Activated T-helper 2 cell treated with anti-CD3 and anti-CD28 coated beads, Interferon-gamma antibody, Interleukin-2, Interleukin-4, amounts not matched to agents 10 μg/mL and 5 μg/mL and 100 μg/mL, durations not matched to agents 14 hours and 24 hours and 36 hours (primary cell): ENCODE measurements at places on chromosomes 2 and 18. TPM values are rescaled to one million over a fixed set of nuclear protein-coding genes. Genes with fewer than 3 reads are reported as not detected.

GATA6 gene
- not detected in 2 replicates for total RNA-seq

FOXD4L1 gene
- 0.14 and 0.30 TPM in 2 replicates for total RNA-seq

CXCR1 gene
- not detected in 2 replicates for total RNA-seq

DNA sequence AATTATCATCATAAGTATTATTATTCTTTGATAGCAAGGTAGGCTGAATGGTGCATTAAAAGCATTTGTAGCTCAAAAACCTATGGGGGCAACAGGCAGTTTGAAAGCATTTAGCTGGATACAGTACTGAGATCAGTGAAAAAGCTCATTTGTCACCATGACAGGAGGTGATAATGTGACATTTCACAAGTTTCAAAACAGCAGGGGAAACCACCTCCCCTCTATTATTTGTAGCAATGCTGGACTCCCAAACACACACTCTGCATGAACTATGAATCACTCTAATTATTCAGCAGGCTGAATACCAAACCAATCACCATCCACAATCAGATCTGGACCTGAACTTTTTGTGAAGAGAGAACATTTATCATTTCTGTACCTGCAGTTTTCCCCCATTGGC lies 63.4 kb downstream of the MYO5B start:
- no peak for DNase-seq
- no peak overlapping the region for H3K4me3 ChIP-seq
- peaks cover 5% of the 10 kb centered on the region for H3K4me1 ChIP-seq
- H3K27me3 ChIP-seq = peaks cover 17% of the 10 kb centered on the region
- H3K36me3 ChIP-seq = no peaks in the 10 kb centered on the region

GRCh38 chr18:70047931-70048603 lies 100.4 kb upstream of the CD226 start:
- no peaks in the 10 kb centered on the region for H3K27me3 ChIP-seq
- no peak for DNase-seq
- no peak overlapping the region for H3K4me3 ChIP-seq
- peaks cover 23% of the 10 kb centered on the region for H3K36me3 ChIP-seq

DNA sequence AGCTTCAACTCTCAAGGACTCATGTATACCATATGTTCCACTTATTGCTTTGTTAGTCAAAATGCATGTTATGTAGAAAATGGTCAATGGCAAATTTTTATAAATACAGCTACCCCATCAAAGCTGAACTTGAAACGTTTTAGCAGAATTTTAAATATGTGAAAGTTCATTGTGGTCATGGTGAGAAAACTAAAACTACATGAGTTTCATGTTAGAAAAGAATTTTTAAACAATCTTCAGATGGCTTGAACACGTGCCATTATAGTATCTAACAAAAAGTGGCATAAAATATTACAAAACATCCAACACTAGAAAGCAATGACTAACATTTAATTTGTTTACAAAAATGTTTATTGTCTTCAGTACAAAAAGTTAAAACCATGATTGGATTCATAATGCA lies 246.0 kb upstream of the KCNJ3 start:
- no peaks in the 10 kb centered on the region for H3K36me3 ChIP-seq
- no peak for DNase-seq
- no peak overlapping the region for H3K27ac ChIP-seq

GRCh38 chr2:61937886-61938285 lies 32.4 kb downstream of the COMMD1 start:
- no peaks in the 10 kb centered on the region for H3K4me1 ChIP-seq
- no peak for DNase-seq
- no peaks in the 10 kb centered on the region for H3K36me3 ChIP-seq
- no peak overlapping the region for H3K27ac ChIP-seq
- H3K27me3 ChIP-seq = no peaks in the 10 kb centered on the region
- H3K4me3 ChIP-seq = no peak overlapping the region

DNA sequence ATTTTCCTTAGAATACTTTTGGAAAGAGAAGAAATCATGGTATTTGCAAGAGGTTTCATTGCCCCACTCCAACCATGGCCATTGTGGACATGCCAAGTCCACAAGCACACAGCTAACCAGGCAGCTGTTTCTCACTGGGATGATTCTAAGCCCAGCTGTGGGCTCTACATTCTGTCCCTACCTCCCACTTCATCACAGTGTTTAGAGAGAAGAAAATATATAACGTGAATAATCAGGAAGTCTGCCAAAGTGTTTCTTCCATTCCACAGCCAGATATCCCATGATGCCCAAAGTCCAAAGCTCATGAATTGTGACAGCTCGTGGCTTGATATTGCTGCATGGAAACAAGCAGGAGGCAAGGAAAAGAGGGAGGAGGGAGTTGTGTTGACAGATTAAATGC lies 433.7 kb upstream of the GYPC start:
- no peak overlapping the region for H3K27ac ChIP-seq
- DNase-seq = no peak
- H3K27me3 ChIP-seq = no peaks in the 10 kb centered on the region

DNA sequence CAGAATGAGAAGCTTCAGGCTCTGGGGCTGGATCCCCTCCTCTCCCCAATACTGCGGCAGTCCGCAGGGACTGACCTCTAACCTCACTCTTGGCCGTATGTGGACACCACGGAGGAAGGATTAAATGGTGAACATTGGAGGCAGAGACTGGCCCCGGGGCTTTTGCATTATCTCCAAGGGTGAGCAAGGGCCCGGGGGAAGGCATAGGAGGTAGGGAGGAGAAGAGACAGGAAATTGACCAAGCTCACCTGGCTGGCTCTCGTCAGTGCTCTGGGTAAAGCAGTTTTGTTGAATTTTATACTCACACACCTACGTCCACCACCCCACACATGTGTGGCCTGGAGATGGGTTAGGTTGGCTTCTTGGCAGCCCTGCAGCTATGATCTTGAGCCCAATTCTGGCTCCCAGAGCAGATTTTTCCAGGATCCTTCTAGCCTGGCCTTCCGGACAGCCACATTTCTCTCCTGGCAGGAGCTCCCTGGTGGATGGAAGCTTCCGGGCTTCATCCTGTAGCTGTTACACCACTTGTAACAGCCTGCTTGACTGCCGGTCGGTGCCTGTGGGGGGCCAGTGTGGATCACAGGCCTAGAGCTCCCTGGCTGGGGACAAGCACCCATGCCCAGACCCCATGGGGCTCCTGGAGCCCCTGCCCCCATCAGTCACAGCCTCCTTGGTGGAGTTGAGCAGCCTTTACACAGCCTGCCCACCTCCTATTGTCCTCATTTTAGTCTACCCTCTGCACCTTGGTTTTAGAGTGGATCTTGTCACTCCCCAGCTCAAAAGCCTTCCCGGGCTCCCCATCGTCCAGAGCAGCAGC lies 7.6 kb downstream of the ITM2C start:
- H3K27me3 ChIP-seq = peaks cover 7% of the 10 kb centered on the region
- no peaks in the 10 kb centered on the region for H3K36me3 ChIP-seq
- H3K4me3 ChIP-seq = no peak overlapping the region
- no peak for DNase-seq

GRCh38 chr2:215028231-215028630 lies 110.2 kb downstream of the ABCA12 start:
- H3K4me1 ChIP-seq = no peaks in the 10 kb centered on the region
- H3K27me3 ChIP-seq = no peaks in the 10 kb centered on the region
- DNase-seq = no peak
- H3K36me3 ChIP-seq = no peaks in the 10 kb centered on the region
- no peak overlapping the region for H3K4me3 ChIP-seq

GRCh38 chr2:21452263-21452662 lies 328.5 kb downstream of the TDRD15 start:
- H3K27ac ChIP-seq = no peak overlapping the region
- no peaks in the 10 kb centered on the region for H3K27me3 ChIP-seq
- H3K36me3 ChIP-seq = no peaks in the 10 kb centered on the region

DNA sequence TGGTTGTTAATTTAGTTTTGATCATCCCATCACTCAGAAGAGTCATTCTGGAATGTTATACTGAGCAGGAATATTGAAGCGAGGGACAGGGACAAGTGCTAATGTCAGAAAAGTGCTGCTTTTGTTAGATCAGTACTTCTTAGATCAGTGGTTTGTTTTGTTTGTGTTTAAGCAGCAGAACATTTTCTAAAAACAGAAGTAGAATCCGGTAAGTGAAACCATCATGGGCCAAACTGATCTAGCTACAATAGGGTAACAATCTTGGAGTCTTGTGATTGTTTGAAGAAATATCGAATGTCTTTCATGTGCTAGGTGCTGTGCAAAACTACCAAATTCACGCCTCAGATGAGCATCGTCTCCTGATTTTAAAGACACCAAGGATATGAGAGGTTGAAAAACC lies 45.1 kb upstream of the SEC11C start:
- H3K4me1 ChIP-seq = no peaks in the 10 kb centered on the region
- no peak overlapping the region for H3K4me3 ChIP-seq
- peaks cover 8% of the 10 kb centered on the region for H3K27me3 ChIP-seq
- H3K36me3 ChIP-seq = no peaks in the 10 kb centered on the region
